ENCODE measurements at places on chromosomes 3 and 15.

DNA sequence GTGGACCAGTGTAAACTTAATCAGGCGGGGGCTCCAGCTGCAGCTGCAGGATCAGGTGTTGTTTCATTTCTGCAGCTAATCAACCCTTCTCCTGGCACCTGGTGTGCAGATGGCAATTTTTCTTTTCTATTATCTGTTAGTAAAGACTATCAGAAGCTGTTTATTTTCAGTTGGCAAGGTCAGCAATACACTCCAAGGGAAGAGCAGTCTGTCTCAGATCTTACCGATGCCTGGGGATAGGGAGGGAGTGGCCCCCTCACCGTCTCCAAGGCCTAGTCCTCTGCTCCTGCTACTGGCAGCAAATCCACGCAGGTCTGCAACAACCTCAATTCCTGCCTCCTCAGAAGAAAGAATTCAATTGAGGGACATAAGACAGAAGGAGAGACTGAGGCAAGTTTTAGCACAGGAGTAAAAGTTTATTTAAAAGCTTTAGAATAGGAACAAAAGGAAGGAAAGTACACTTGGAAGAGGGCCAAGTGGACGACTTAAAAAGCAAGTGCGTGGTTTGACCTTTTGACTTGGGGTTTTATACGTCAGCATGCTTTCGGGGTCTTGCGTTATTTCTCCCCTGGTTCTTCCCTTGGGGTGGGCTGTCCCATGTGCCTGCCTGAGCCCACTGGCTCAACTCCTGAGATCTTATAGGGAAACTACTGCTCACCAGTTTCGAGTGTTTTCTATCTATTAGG lies 9.2 kb downstream of the CCRL2 start:
- no peaks in the 10 kb centered on the region for H3K36me3 ChIP-seq
- H3K27ac ChIP-seq, result no peak overlapping the region
- H3K4me3 ChIP-seq, result no peak overlapping the region
- DNase-seq, result no peak
- no peaks in the 10 kb centered on the region for H3K27me3 ChIP-seq

- no peak for DNase-seq
- no peak overlapping the region for H3K27ac ChIP-seq
- H3K4me1 ChIP-seq, result no peaks in the 10 kb centered on the region
- H3K36me3 ChIP-seq, result no peaks in the 10 kb centered on the region
- no peak overlapping the region for H3K4me3 ChIP-seq
These were observed 89.3 kb upstream of the BHLHE40 start for GRCh38 chr3:4889896-4890295.

DNA sequence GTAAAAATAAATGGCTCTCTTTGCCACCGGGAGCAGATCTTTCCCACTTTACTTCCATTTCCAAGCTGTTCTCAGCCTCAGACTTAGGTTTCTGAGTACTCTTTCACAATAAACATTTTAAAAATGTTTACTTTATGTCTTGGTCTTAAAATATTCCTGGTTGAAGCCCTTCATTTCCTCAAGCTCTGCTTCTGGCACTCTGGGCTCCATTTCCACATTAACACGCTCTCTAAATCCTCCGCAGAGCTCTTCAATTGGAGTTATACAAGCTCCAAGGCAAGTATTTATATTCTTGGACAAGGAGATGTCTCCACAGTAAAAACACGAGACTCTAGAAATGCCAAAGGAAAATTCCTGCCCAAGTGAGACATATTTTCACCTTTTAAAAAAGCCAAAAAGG lies 169.3 kb downstream of the GREM1 start:
- no peaks in the 10 kb centered on the region for H3K36me3 ChIP-seq
- no peaks in the 10 kb centered on the region for H3K4me1 ChIP-seq
- no peak for DNase-seq
- H3K27me3 ChIP-seq, result no peaks in the 10 kb centered on the region
- H3K27ac ChIP-seq, result no peak overlapping the region
- H3K4me3 ChIP-seq, result no peak overlapping the region

GRCh38 chr15:22844421-22845288 lies 6.2 kb downstream of the NIPA2 start:
- no peak overlapping the region for H3K27ac ChIP-seq
- no peaks in the 10 kb centered on the region for H3K36me3 ChIP-seq
- H3K27me3 ChIP-seq, result no peaks in the 10 kb centered on the region
- H3K4me3 ChIP-seq, result no peak overlapping the region
- H3K4me1 ChIP-seq, result peaks cover 8% of the 10 kb centered on the region

DNA sequence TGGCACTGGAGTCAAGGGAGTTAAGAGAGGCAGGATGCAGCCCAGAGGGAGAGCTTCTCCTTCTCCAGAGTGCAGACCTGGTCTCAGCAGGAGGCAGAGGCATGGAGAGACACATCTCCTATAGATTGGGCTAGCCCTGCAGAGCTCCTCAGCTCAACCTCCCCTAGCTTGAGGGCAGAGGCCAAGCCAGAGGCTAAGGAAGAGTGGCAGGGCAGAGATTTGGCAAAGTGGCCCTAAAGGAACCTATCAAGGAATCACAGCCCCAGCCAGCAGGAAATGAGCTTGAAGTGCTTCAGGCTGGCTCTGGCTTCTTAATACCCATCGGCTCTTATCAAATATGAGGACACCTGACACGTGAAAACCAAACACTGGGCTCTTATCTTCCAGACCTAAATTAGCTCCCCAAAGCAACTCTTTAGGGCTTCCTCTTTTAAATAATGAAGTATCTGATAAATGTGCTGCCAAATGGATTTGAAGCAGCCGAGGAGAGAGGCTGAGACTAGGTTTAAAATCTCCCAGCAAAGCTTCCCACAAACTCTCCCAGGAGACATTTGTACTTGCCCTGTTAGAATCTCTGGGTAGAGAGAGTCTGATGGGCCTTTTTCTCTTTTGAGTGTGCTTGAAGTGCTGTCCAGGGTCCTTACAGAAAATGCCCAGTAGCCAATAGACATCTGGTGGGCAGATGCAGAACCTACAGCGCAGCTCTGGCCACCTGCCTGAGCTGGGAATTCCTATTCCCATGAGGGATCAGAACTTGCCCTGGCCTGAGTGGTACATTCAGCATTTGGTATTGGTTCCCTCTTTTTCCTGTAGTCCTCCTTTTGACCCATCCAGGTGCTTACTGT lies 271.4 kb downstream of the CLSTN2 start:
- no peak overlapping the region for H3K27ac ChIP-seq
- peak; percentile 40 for DNase-seq
- H3K36me3 ChIP-seq, result no peaks in the 10 kb centered on the region
- no peak overlapping the region for H3K4me3 ChIP-seq

- no peak for DNase-seq
- H3K4me3 ChIP-seq, result no peak overlapping the region
- no peaks in the 10 kb centered on the region for H3K36me3 ChIP-seq
- peak overlapping the region; percentile 42 for H3K27ac ChIP-seq
These were observed 1.8 kb downstream of the LMCD1 start for GRCh38 chr3:8503461-8503860.

DNA sequence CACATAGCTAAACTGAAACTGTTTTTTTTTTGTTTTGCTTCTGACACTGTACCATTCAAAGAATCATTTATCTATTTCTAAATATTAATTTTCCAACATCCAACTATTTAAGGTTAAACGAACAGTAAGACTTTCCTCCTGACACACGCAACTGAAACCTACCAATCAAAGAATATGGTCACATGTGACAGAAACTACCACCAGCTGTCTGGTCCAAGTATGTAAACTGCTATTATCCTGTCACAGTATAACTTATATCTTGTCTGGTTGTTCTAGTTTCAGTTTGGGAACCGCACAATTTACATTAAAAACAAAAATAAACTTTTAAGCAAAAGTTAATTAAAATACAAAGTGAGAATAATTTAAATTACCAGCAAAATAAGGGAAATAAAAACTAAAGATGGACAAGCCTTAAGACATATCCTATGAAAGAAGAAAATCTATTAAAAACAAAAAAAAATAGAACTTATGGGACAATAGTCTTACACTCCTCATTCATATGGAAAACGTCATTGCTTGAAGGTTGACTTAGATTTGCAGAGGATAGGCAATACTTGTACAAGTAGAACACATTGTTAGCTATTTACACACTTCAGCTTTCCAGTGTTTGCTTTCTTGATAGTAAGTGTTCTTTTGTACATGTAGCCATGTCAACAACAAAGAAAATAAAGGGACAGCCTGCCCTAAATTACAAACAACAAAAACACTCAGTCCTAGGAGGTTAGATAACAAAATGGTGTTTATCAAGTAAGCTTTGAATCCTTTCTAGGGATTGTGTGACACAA lies 26.8 kb upstream of the CHRM5 start:
- DNase-seq, result no peak
- no peaks in the 10 kb centered on the region for H3K4me1 ChIP-seq
- no peak overlapping the region for H3K4me3 ChIP-seq

DNA sequence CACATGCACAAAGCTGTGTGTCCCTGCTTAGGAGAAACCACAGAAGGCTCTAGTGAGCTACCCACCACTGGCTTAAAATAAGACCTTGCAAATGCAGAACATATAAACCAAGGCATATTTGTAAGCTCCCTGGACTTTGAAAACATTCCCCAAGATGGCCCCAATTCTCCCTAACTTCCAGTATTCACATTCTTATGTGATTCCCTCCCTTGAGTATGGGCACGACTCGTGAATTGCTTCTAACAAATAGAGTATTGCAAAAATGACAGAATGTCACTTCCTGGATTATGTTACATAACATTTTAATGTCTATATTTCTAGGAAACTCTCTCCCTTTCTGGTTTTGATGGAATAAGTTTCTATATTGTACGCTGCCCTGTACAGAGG lies 131.8 kb upstream of the MCTP2 start:
- no peaks in the 10 kb centered on the region for H3K4me1 ChIP-seq
- DNase-seq, result no peak
- no peaks in the 10 kb centered on the region for H3K27me3 ChIP-seq
- no peak overlapping the region for H3K27ac ChIP-seq

DNA sequence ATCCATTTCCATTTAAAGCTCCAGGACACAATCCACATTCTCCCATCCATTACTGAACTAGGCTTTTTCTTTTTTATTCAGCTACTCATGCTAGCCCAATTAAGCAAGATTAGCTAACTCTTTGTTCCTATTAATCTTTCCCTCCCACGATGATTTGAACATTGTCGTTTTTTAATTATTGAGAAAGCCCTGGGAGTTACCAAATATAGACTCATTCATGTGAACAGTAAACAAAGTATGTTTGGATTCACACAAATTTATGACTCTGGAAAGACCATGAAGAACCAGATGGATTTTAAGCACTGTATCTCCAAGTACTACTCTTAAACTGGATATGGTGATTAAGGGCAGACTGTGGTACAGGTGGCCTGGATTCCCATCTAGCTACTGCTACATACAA lies 82.2 kb downstream of the STRIT1 start:
- no peaks in the 10 kb centered on the region for H3K4me1 ChIP-seq
- no peak overlapping the region for H3K27ac ChIP-seq
- no peaks in the 10 kb centered on the region for H3K36me3 ChIP-seq
- DNase-seq, result no peak
- no peaks in the 10 kb centered on the region for H3K27me3 ChIP-seq

- no peak for DNase-seq
- peaks cover 8% of the 10 kb centered on the region for H3K4me1 ChIP-seq
- no peak overlapping the region for H3K4me3 ChIP-seq
- H3K27ac ChIP-seq, result peak overlapping the region; percentile 27
- H3K27me3 ChIP-seq, result no peaks in the 10 kb centered on the region
These were observed 9.1 kb upstream of the TICRR start for GRCh38 chr15:89566181-89566580.

DNA sequence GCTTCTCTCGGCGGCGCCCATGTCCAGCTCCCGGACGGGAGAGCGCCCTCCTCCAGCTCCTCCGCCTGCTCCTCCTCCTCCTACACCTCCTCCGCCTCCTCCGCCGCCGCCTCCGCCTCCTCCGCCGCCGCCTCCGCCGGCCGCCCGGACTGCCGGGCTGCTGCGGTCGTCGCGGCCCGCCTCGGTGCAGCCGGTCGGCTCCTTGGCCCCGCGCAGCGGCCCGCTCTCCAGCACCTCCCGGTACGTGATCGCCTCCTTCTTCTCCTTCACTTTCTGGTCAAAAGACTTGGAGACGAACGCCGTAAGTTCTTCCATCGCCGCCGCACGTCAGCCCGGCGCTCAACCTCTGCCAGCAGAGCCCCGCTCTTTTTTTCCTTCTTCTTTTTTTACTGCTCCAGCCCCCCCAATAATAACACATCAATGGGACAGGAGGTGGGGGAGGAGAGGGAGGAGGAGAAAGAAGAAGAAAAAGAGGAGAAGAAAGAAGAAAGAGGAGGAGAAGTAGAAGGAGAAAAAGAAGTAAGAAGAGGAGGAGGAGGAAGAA lies 438 bp downstream of the SHOX2 start:
- H3K4me1 ChIP-seq, result peaks cover under 1% of the 10 kb centered on the region
- peak overlapping the region; percentile 59 for H3K4me3 ChIP-seq
- H3K27ac ChIP-seq, result no peak overlapping the region
- DNase-seq, result peak; percentile 55
- no peaks in the 10 kb centered on the region for H3K36me3 ChIP-seq
- H3K27me3 ChIP-seq, result no peaks in the 10 kb centered on the region

GRCh38 chr3:194100856-194101390 lies 35.0 kb upstream of the HES1 start:
- H3K4me1 ChIP-seq, result peaks cover 70% of the 10 kb centered on the region
- peak overlapping the region; percentile 46 for H3K27ac ChIP-seq
- no peak overlapping the region for H3K4me3 ChIP-seq
- DNase-seq, result no peak
- H3K36me3 ChIP-seq, result no peaks in the 10 kb centered on the region

DNA sequence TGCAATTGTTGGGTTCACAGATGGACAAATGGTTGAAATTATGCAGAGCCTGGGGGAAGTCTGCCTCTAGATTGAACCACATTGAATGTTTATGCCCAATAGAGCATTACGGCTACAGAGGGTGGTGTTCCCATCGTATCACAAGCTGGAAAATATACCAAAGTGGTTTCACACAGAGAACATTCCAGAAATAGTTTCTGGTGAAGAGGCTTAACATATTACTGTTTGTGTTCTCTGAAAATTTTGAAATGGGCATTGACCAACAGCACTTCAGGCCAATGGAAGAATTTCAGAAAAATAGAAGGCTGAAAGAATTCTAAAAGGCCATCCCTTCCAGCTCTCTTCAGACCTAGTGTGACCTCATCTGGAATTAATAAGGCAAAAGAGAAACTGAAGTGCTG lies 203.9 kb downstream of the NEK10 start:
- H3K36me3 ChIP-seq, result no peaks in the 10 kb centered on the region
- no peak for DNase-seq
- H3K27me3 ChIP-seq, result no peaks in the 10 kb centered on the region
- H3K4me1 ChIP-seq, result no peaks in the 10 kb centered on the region
- no peak overlapping the region for H3K4me3 ChIP-seq

DNA sequence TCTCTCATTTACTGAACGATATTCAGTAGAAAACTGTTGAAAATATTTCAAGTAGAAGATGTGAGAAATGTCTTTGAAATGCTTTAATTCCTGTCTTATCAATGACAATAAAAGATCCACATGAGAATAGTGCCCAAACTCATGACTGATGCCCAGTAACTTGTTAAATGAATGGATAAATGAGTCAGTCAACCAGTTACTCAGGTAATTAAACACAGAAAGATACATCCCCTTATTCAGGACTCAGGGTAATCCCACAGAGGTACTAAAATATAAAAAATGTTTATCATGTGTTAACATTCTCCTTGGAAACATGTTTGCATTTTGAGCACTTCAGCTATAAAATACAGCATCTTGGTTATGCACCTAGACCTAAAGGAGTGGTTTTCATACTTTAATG lies 169.5 kb downstream of the MBNL1 start:
- H3K4me3 ChIP-seq, result no peak overlapping the region
- no peak for DNase-seq
- H3K4me1 ChIP-seq, result peaks cover 10% of the 10 kb centered on the region
- no peak overlapping the region for H3K27ac ChIP-seq
- H3K27me3 ChIP-seq, result no peaks in the 10 kb centered on the region

- no peaks in the 10 kb centered on the region for H3K36me3 ChIP-seq
- DNase-seq, result no peak
- no peaks in the 10 kb centered on the region for H3K4me1 ChIP-seq
- no peaks in the 10 kb centered on the region for H3K27me3 ChIP-seq
- H3K4me3 ChIP-seq, result no peak overlapping the region
- no peak overlapping the region for H3K27ac ChIP-seq
These were observed 20.9 kb downstream of the WNT7A start for GRCh38 chr3:13858768-13859520.
